ENCODE measurements at places on chromosomes 5 and 9.

GRCh38 chr9:84679571-84679970 lies 10.0 kb downstream of the NTRK2 start:
- no peak for DNase-seq

GRCh38 chr9:112194969-112195431 lies 19.9 kb upstream of the SUSD1 start:
- DNase-seq: no peak

- no peak for DNase-seq
These were observed 364.1 kb downstream of the PRELID2 start for GRCh38 chr5:145471026-145471425.

DNA sequence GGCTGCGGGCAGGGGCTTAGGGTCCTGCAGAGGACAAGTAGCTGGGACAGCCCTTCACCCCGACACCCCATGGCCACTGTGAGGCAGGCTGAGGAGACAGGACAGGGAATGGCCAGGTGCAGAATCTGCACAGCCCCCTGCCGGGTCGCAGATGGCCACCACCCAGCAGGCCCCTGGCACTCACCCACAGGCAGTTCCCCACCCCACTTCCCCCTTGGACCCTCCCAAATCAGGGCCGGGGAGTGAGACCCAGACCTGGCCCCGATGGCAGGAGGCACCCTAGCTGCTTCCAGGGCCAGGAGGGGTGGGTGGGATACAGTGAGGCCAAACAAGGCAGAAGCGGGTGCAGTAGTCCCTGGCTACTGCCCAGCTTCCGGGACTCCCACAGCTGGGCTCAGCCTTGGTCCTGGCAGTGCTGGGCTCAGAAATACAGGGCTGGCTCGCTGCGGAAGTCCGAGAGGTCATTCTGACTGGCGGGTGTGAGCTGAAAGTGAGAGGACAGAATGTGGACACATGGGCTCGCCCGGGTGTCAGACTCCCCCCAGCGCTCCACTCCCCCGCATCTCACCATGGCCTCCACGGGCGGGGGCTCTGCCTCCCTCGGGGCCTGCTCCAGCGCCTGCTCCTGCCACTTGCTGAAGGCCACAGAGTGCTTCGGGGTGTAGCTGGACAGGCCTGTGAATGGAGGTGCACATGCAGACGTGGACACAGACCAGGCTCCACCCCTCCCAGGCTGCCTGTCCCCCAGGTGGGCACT lies 3.4 kb downstream of the SSNA1 start:
- DNase-seq: no peak

DNA sequence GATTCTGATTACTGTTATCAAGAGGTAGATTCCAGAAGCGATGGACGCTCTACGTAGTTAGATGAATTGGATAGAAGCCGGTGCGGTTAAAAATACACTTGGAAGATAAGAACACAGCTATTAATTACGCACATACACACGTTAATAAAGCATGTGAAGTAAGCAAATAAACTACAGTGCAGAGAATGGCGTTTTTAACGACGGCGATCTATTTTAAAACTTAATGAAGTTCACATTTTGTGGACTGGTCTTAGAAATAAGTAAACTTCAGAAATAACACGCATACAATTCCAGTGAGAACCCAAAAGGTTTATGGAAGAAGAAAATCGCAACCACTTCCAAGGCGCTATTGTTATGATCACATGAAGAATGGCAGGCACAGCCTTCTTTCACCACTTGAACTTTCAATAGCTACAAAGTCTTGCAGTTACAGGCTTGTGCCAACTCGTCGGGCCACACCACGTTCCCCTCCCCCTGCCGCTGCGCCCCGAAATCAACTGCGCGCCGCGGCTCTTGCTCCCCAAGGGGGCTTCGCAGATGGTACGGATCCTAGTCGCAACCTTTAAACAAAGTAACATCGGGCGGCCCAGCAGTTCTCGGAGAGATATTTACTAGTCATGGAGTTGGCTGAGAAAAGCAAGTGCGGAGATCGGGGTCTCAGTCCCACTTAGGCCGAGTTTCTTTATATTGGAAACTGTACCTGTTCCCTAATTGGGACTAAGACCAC lies 866 bp upstream of the SEMA6A start:
- DNase-seq: no peak

DNA sequence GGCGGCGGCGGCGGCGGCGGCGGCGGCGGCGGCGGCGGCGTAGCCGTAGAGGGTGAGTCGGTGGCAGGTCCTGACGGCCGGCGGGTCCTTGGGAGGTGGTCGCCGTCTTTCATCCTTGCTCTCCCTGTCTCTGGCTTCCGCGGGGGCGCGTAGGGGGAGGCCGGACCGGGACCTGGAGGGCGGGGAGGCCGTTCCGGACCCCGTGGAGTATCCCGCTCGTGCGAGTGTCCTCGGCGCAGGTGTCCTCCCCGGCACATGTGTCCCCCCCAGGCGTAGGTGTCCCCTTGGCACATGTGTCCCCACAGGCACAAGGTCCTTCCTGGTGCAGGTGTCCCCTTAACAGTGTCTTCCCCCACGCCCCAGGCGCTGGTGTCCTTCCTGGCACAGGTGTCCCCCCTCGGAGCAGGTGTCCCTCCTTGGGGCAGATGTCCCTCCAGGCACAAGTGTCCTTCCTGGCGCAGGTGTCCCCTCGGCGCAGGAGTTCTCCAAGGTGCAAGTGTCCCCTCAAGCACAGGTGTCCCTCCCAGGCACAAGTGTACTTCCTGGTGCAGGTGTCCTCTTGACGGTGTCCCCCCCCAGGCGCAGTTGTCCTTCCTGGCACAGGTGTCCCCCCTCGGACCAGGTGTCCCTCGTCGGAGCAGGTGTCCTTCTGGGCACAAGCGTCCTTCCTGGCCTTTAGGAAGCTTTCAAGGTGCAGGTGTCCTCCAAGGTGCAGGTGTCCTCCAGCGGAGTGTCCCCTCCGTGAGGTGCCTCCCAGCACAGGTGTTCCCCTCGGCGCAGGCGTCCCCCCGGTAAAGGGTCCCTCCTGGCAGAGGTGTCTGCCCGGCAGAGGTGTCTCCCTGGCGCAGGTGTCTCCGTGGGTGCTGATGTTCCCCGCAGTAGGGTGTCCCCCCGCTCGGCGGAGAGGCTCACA lies 519 bp downstream of the EXOC3 start:
- DNase-seq: peak; percentile 9

- no peak for DNase-seq
These were observed 44.8 kb downstream of the PHF2 start for GRCh38 chr9:93620881-93621820.

GRCh38 chr5:71714911-71715310 lies 4.2 kb upstream of the CARTPT start:
- no peak for DNase-seq

DNA sequence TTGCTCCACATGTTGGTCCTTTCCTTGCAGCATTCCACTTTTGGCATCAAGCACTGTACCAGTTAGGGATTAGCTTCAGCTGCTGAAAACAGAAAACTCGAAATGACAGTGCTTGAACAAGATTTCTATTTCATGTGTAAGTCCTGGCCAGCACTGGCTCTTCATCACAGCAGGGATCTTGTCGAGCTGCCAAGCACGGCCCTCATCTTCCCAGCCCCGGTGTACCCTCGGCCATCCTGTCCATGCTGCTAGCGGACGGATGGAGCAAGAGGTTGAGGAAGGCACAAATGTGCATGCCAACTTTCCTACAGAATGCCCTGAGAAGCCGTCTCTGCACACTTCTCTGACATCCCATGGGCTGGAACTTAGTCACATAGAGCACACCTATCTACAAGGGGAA lies 130.6 kb downstream of the TENT4A start:
- no peak for DNase-seq

GRCh38 chr9:127862075-127863011 lies 7.9 kb upstream of the ENG start:
- DNase-seq: peak; percentile 23

DNA sequence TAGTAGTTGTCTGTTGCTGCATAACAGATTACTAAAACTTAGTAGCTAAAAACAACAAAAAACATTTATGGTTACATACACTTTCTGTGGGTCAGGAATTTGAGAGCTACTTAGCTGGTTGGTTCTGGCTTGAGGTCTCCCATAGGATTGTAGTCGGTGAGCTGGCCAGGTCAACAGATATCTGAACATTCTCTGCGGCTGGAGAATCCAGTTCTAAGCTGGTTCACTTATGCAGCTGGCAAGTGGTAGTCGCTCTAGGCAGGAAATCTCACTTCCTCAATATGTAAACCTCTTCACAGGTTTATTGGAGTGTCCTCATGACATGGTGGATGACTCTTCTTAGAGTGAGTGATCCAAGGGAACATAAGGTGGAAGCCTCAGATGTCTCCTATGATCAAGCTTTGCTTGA lies 65.7 kb upstream of the TNFAIP8 start:
- DNase-seq: no peak

DNA sequence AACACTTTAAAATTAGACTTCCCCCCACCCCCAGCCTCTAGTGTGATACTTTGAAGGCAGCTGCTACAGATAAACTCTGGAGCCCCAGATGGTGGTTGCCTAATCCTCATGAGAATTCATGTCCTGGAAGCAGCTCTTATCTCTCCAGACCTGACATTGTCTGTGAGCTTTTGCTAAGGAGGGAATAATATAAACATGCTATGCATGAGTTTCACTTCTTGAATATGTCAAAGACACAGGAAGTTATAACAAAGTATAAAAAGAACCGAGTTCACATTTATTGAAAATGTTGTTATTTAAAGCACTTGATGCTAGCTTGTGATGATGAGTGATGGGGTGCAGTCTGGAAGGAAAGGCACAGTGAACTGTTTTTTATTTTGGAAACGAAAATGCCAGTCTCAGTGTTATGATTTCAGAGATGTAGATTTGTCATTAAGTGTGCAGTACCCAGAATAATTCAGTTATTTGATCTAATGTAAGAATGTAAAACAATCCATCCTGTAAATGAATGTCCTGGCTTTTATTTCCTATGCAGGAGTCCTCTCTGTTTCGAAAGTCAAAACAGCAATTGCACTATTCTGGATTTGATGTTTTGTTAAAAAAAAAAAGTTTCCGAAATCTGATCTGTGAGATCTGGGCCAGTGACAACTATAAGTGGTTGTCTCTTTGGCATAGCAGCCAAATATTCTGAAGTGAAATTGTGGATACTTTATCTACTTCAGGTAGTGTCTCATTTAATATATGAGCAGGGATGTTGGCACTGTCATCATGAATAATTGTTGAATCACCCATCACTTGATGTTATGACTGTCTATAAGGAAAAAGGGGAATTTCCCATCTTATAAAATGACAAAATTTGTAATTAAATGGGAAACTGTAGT lies 77.0 kb downstream of the ZCCHC7 start:
- no peak for DNase-seq

DNA sequence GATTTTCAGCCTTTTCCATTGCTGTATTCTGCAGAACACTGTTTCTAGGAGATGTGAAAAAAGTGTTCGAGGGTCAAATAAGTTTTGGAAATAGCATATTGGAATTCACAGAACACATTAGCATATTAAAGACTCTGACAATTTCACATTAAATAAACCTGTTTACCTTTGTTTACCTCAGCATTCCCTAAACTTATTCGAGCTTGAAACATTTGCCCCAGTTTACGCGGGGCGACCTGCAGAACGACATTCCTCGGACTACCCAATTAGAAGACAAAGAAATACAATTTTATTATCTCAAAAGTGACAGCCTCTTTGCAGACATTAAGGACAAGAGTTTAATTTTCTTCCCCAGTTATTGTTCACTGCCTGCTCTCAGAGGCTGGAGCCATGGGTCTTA lies 110.3 kb upstream of the NFIB start:
- DNase-seq: no peak

GRCh38 chr5:91139572-91140200 lies 243.4 kb downstream of the ARRDC3 start:
- no peak for DNase-seq

DNA sequence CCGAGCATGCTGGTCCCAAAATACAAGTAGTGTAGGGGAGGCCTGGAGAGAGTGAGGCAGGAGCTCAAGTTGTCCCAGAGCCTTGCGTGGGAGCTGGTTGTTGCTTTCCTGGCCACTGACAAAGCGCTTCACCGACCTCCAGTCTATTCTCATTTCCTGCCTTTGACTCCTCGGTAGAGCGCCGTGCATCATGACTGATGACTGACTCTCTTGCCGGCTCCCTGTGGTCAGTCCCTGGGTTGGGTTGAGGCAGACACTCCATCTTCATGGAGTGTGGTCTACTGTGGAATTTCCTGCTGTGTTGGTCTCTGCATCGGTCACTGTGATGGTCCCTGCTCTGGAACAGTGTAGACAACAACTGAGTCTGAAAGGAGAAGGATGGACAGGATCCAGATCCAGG lies 175.1 kb upstream of the S1PR3 start:
- DNase-seq: no peak

- no peak for DNase-seq
These were observed 3.3 kb downstream of the SLC46A2 start for GRCh38 chr9:112887381-112887780.

DNA sequence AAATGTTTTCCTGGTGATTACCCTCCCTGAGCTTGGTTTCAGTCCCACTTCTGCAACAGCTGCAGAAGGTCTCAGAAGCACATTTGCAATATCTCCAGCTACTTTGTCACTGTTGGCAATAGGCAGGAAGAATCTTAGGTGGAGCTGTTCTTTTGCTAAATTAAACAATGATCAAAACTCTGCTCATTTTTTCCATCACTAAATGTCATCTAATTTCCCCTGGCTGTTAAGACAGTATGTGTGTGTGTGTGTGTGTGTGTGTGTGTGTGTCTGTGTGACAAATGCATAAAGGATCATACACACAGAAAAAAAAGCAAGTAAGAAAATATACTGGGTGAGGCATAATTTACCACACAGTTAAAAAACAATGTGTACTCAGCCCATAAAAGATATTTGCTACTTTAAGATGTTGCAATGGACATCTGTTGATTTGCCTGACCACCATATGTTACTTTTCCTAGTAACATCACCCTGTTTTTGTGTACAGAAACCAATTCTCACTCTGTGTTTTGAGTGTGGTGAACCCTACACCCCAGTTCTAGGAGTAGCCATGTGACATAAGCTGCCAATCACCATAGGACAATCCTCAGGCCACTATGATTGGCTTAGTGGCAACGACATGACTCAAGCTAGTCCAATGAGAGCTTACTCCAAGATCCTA lies 572.6 kb upstream of the CLINT1 start:
- no peak for DNase-seq

DNA sequence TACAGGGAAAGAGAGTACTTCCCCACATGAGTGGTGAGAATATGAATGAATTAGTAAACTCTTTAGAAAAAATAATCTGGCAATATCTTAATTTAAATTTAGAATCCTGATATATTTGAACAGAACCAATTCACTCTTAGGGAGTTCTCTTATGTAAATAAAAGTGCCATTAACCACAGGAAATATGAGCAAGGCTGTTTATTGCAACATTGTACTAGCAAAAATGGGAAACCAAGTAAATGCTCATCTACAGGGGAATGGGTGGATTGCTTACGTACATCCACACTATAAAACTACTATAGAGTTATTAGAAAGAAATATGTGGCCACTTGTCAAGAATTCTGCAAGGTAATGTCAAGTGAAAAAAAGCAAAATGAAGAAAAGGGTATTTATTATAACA lies 274.5 kb downstream of the TLE1 start:
- DNase-seq: no peak
